Stimulated activated CD4-positive, alpha-beta T cell treated with anti-CD3 and anti-CD28 coated beads, TNF-alpha, amount 100 ng/mL, for 24 hours (primary cell): ENCODE measurements at places on chromosomes 5 and 9.

- DNase-seq: no peak
Measured at GRCh38 chr5:141476132-141476911, 556 bp downstream of the PCDHGC3 start.

DNA sequence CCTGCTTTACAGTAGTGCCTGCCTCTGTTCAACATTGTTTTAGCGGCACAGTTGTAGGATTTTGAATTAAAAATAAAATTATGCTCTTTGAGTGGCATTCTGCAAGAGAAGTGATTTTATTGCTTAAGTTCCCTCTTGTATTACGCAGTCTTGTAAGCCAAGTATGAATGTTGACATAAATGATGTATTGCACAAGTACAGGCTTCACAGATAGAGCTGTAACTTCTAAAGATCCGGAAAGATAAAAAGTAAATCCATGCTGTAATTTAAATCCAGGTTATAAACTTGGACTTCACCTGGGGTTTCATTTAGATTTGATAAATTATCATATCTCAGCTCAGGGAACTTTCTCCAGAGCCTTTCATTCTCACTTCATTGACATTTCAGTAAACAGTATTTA, 1114.7 kb downstream of the PTPRD start:
- DNase-seq: no peak

- no peak for DNase-seq
Measured at GRCh38 chr5:160921-161802, 30.1 kb upstream of the LRRC14B start.

DNA sequence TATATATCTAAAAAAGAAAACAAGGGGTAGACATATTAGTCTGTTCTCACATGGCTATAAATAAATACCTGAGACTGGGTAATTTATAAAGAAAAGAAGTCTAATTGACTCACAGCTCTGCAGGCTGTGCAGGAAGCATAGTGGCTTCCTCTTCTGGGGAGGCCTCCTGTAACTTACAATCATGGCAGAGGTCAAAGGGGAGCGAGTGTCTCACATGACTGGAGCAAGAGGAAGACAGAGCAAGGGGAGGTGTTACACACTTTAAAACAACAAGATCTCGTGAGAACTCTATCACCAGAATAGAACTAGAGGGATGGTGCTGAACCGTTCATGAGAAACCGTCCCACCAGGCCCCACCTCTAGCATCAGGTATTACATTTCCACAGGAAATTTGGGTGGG, 616.8 kb downstream of the TLE4 start:
- no peak for DNase-seq

DNA sequence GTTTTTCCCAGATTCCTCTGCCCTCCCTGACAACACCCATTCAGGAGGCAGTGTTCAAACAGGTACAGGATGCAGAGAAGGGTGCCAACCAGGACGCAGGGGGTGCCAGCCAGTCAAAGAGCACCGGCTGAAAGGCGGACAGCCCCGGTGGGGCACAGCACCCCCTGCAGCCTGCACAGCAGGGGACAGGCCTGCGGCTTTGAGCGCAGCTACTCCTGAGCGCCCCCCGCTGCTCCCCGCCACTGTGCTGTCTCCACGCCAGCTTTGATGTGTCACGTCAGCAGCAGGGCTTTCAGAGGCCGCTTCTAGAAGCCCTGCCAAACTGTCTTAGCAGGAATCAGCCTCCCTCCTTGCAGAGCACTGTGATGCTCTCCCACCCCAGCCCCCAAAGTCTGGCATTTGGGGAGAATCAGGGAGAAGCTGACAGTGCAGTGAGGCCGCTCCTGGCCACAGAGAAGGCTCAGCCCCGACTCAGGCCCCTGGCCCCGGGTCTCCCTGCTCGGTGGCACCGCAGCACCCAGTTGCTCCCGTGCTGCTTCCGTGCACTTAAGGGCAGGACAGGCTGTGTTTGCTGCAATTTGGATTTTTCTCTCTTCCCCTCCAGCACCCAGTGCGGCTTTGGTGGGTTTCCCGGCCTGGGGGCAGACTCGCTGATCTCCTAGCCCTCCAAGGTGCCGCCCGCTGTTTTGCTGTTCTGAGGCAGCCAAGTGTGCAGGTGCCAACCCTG, 20.3 kb downstream of the AK8 start:
- DNase-seq: no peak

DNA sequence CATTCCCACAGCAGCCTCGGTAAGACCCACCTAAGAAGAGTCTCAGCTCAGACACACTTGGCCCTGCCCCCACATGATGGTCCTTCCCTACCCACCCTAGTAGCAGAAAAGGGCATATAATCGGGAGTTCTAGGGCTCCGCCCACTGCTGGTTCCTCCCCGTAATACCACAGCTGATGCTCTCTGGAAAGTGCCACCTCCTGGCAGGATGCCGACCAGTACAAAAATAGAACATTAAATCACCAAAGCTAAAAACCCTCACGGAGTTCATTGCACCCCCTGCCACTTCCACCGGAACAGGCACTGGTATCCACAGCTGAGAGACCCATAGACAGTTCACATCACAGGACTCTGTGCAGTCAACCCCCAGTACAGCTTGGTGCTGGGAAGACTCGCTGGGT, 271.3 kb downstream of the KIAA0825 start:
- DNase-seq: no peak
